ENCODE measurements at places on chromosomes 2 and 18.

DNA sequence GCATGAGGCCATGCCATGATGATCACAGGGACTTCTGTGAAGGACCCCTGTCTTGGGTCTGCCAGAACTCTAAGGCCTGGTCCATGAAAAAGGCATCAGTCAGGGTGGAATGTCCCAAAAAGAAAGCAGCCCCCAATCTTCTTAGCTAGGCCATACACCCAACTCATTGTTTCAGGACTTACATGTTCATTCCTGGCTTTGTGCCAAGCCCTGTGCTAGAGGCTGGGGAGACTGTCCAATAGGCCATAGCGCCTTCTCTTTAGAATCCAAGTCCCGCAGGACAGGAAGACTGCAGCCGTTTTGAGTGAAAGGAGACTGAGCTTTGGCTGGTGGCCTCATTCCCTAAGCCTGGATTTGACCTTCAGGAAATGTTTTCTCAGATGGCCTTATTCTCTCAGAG, 247.3 kb downstream of the PRKCE start:
- DNase-seq, result peak; percentile 22

DNA sequence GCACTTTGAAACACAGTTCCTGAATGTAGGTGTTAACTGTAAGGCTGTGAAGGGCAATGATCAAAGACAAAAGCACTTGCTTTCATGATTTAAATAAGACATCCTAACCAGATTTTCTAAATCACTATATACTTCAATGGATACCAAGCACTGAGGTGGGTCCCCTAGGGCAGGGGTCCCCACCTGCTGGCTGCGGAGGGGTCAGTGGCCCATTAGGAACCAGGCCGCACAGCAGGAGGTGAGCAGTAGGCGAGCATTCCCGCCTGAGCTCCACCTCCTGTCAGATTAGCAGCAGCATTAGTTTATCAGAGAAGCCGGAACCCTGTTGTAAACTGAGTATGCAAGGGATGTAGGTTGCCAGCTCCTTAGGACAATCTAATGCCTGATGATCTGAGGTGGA, 7.1 kb downstream of the NFE2L2 start:
- DNase-seq, result no peak

DNA sequence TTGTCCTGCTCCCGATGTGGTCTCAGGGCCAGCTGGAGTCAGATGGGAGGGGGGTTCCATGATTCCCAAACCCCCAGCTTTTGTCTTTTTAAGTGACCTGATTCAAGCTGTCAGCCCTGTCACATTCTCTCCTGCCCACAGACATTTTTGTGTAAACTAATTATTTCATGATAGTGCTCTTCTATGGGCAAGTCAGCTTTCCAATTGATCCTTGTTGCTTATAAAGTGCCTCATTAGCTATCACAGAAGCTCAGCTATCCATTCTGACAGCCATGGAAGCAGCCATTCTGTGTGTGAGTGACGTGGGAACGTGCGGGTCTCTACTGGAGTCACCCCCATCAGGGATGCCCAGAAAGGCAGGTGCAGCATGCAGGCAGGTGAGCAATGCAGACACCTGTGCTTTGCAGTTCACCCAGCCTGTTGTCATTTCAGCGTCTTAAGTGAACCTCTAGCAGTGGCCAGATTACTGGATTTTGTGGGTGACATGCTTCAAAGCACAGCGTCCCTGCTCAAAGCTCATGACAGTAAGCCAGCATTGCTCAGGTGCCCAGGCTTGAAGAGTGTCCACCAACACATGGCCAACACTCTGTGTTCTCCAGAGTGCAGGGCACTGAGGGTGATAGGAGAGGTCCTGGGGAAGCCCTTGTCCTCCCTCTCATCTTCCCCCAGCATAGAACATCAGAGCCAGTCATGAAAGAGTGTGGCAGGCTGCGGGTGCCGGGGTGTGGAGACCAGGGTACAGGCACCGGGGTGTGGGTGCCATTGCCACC, 162.1 kb upstream of the SH3BP4 start:
- no peak for DNase-seq

GRCh38 chr2:227724394-227725039, at the start of gene SCYGR6:
Gene SCYGR6 (minus strand): TSS chr2:227724757. CDS start chr2:227724757, 0 bp downstream.
- peak; percentile 0 for DNase-seq

DNA sequence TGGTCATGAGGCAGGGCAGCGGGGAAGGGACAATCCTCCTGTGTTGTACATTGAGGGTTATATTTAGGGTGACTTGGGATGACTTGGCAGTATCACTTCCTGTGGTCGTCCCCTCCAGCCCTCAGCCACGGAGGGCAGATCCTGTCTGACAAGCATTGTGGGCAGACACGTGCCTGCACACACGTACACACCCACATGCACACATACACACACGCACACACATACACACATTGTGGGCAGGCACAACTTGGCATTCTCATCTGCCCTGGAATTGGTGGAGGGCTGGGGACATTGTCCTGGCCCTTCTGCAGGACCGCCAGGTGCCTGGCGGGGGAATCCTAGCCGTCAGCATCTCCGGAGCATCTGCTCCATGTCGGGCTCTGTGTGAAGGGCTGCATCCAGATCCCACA, 47.6 kb downstream of the ODC1 start:
- no peak for DNase-seq

DNA sequence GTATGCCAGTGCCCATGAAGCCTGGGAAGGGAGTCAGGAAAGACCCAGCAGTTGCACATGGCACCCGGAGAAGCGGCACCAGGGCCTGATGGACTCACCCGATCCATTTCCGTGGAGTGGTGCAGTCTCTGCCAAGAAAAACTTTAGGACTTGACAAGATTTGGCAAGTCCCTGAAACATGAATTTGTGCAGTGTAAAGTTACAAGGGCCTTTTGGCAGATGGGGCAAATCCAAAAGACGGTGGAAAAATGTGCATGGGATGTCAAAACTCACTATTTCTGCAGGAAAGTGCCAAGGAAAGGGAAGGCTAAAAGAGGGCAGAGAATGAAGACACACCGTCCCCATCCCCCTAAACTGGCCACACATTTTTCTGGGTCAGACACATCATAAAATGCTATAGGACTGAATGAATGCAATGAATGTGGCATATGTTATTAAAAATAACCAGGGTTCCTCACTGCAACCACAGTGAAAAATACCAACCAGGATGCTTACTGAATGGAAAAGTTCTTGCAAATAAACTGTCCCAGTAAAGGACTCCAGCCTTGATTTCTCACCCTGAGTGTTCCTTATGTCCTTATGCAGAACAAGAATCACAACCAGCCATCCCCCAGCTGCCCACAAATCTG, 173.5 kb upstream of the SIX2 start:
- no peak for DNase-seq

- DNase-seq, result no peak
Observed at GRCh38 chr2:16798472-16798871, 132.8 kb upstream of the CYRIA start.

DNA sequence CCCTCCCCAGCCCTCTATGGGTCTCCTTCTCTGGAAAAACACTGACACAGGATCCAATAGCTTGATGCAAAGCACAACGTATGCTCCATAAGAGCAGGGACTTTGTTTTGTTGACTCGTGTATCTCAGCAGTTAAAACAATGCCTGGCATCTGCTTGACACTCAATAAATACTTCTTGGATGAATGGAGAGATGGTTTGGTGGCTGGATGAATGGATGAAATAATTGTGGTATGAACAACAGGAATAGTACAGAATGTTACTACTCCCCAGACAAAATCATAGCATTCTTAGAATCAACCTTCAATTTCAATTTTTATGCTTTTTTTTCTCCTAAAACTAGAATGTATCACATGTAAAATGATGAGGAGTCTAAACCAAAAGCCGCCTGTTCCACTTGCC, 57.4 kb downstream of the KCNE4 start:
- no peak for DNase-seq

GRCh38 chr18:27922780-27923179, 254.2 kb downstream of the CDH2 start:
- no peak for DNase-seq

DNA sequence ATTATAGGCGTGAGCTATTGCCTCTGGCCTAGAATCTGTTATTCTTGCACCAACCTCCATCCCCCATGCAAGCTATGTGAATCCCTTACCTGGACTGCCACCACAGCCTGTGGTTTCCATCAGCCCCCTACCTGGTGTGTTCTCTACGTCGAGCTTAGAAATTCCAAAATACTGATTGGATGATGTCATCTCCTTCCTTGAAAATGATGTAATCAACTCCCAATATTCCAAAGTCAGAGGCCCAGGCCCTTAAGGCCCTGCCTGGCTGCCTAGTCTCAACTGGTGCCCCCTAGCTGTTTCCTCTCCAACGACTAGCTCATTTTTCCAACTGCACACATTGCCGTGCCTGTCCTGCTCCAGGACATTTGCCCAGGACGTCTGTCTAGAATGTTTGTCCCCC, 41.3 kb upstream of the GBX2 start:
- DNase-seq, result no peak

GRCh38 chr2:233285921-233286320, 21.7 kb upstream of the SAG start:
- DNase-seq, result no peak

GRCh38 chr2:233202531-233202944, 48.9 kb upstream of the ATG16L1 start:
- DNase-seq, result no peak

DNA sequence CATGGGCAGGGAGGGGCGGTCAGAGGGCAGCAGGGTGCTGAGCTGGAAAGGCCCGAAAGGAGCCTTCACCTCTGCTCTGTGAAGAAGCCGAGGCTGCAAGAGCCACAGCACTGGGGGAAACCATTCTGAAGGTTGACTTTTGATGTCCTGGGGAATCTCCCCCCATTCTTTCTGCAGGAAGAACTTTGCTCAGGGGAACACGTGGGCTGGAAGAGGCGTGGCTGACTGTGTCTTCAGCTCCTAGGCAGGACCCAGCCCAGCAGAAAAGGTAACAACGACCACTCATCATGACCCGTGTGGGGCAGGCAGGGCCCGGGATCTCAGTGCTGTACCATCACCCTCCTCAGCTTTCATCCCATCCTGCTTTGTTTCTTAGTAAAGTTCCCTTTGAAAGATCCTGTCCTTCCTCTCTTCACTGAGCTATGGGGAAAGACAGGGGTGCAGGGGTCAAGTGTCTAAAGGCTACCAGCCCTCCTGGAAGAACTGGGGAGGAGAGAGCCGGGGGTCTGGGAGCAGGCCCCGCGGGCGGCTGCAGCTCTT, 312.7 kb downstream of the CELF4 start:
- DNase-seq, result no peak

DNA sequence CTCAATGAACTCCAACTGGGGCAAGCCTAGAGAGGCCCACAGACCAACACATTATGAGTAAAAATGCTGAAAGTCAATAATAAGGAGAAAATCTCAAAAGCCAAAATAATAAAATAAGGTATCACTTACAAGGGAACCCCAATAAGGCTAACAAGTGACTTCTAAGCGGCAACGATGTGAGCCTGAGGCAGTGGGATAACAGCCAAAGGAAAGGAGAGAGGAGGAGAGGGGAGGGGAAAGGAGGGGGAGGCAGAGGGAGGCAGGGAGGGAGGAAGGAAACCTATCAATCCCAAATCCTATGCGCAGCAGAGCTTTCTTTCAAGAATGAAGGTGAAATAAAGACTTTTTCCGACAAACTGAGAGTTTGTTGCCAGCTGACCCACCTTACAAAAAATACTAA, 6.0 kb upstream of the NFATC1 start:
- DNase-seq, result no peak

DNA sequence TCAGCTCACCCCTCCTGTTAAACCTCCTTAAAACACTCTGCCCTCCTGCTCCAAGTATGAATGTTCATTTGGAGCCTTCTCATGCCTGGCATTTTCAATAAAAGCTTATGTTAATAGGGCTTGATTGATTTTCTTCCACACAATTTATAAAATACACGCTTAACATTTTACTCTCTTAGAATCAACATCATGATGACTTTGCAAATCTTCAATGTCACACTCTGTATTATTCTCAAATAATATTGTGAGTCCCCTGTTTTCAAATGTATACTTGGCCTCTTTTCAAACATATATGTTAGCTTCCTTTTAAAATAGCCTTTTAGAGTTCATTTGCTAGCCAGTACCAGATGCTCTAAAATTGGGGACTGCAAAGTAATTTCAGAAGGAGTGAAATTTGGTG, 520.3 kb downstream of the LRRTM4 start:
- no peak for DNase-seq

- DNase-seq, result no peak
Observed at GRCh38 chr2:238438856-238439849, 12.4 kb downstream of the ASB1 start.

DNA sequence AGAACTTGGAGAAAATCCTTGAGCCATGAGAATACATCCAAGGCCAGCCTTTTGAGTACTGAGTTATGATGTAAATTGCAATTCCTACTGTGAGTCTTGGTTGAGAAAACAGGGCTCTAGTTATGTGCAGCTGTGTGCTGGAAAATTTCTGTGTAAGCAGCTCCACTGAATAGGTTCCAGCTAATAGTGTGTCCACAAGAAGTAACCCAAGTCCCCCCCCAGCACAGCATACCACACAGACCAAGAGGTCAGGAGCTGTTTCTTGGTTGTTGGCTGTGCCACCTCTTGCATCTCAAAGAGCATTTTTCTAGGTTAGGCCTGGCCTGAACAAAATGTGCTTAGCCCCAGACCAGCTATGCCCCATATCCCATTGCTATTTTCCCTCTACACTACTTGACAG, 36.8 kb upstream of the APCDD1 start:
- no peak for DNase-seq

DNA sequence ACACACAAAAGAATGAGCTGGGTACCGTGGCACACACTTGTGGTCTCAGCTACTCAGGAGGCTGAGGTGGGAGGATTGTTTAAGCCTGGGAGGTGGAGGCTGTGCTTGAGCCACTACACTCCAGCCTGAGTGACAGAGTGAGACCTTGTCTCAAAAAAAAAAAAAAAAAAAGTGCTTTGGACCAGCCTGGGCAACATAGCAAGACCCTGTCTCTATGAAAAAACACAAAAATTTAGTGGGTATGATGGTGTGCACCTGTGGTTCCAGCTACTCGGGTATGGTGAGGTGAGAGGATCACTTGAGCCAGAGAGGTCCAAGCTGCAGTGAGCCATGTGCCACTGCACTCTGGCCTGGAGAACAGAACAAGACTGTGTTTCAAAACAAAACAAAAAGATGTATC, 10.4 kb downstream of the ZNF512 start:
- DNase-seq, result no peak

DNA sequence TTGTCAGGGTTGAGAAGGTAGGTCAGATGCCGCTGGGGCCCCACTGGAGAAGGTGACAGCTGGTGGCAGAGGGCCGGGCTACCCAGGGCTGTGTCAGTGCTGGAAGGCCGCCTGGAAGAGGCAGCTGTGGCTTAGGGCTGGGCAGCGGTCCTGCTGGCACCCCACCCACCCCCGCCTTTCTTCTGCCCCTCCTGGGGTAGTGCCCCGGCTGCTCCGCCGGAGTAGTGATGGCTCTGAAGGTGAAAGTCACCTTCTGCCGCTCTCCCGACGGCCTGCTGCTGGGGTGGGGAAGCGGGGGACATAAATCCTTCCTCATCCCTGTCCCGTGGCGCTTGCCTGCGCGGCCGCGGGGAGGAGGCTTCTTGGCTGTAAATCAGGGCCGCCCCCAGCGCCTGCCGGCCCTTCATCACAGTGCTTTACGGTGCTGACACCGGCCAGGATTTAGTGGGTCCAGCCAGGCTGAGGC, 332.2 kb downstream of the DYSF start:
- DNase-seq, result no peak

- DNase-seq, result no peak
Observed at GRCh38 chr18:36265015-36265414, 32.5 kb upstream of the FHOD3 start.

- DNase-seq, result no peak
Observed at GRCh38 chr2:121134728-121135127, 150.3 kb downstream of the TFCP2L1 start.

GRCh38 chr2:134714228-134714627, 4.6 kb downstream of the TMEM163 start:
- no peak for DNase-seq

Data from NCI-H69 (cell line).